ENCODE measurements at places on chromosomes 6 and 20.

DNA sequence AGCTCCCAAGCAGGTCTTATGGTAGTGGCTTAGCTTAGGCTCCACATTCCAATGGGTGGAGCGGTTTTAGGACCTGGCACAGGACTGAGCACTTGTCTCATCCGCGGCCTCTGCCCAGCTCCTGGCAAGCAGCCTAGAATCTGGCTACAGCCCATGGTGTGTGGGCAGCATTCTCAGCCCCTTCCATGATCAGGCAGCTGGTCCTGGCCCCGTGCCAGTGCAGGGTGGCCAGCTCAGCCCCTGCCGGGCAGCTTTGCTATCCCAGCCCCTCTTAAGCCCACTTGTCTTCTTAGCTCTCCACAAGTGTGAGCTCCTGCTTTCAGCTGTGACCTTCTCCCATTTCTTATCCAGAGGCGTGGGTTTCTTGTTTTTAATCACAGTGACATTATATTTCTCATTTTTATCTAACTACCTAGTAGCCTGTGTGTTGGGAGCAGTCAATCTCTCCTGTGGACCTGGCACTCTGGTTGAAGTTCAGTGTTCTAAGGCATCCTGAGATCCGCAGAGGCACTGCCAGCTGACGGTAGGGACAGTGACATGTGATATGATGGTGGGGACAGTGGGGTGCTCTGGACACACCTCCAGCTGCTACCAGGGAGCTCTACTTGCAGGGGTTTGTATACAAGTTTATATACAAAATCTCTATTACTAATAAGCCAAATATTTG, 119.9 kb upstream of the PRND start:
- DNase-seq: no peak

- DNase-seq: peak; percentile 42
These were observed 485 bp downstream of the TGIF2 start for GRCh38 chr20:36573798-36574365.

GRCh38 chr6:17116117-17116440, 14.2 kb downstream of the STMND1 start:
- no peak for DNase-seq

DNA sequence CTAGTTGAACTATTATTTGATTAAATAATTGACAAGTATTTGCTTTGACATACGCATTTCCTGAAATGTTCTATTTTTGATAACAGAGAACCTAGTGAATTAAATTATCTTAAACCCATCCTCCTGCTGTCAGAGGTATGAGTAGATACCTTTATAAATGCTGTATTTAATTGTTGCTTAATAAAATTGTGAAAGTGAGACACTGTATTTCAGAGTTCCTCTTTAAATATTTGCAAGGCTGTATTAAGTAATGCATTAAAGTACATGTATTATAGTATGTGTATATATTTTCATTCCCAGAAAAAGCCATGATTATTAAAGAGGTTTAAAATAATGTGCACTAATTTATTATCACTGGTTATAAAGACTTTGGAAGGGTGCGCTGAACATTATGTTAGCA, 483.8 kb downstream of the TFAP2B start:
- DNase-seq: no peak

GRCh38 chr6:107821591-107821990, 2.5 kb downstream of the SCML4 start:
- DNase-seq: no peak

- DNase-seq: peak; percentile 46
These were observed 365.8 kb upstream of the HSF2 start for GRCh38 chr6:122033564-122034181.

GRCh38 chr6:109102762-109103161, 7.5 kb downstream of the CEP57L1 start:
- DNase-seq: no peak

DNA sequence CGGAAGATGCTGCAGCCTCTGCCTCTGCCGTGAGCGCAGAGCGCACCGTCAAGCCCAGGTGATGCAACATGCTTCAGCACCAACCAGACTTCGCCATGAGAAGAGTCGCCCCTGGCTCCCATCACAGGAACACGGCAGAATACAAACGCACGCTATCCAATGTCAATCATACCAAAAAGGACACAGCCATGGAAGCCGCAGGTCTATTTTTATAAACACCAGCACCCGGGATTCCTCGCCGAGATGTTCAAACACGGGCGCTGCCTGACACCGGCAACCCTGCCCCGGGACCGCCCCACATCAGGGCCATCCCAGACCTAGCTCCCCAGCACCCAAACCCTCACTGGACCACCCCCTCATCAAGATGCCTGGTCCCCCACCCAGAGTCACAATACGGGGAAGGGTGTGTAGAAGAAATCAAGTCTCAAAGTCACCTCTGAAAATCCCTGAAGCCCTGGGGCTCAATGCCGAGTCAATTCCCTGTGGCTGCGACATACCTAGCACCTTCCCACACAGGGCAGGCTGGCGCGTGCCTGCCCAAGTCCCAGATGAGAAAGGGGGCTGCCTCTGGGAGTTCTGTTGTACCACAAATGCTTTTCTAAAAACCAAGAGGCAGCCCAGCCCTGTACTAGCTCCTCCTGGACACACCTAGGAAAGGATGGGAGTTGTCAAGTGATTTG, 17.9 kb downstream of the TAF4 start:
- no peak for DNase-seq

- no peak for DNase-seq
These were observed 120.5 kb downstream of the CD164 start for GRCh38 chr6:109261811-109262210.

- no peak for DNase-seq
These were observed 200.5 kb upstream of the CDYL start for GRCh38 chr6:4575714-4576113.

GRCh38 chr6:78554341-78554740, 313.0 kb upstream of the IRAK1BP1 start:
- DNase-seq: no peak

GRCh38 chr6:104860221-104860620, 502 bp upstream of the HACE1 start:
- DNase-seq: no peak

GRCh38 chr6:153121311-153121710, 9.8 kb downstream of the RGS17 start:
- no peak for DNase-seq

GRCh38 chr6:43803783-43804549, 34.0 kb downstream of the VEGFA start:
- DNase-seq: no peak

DNA sequence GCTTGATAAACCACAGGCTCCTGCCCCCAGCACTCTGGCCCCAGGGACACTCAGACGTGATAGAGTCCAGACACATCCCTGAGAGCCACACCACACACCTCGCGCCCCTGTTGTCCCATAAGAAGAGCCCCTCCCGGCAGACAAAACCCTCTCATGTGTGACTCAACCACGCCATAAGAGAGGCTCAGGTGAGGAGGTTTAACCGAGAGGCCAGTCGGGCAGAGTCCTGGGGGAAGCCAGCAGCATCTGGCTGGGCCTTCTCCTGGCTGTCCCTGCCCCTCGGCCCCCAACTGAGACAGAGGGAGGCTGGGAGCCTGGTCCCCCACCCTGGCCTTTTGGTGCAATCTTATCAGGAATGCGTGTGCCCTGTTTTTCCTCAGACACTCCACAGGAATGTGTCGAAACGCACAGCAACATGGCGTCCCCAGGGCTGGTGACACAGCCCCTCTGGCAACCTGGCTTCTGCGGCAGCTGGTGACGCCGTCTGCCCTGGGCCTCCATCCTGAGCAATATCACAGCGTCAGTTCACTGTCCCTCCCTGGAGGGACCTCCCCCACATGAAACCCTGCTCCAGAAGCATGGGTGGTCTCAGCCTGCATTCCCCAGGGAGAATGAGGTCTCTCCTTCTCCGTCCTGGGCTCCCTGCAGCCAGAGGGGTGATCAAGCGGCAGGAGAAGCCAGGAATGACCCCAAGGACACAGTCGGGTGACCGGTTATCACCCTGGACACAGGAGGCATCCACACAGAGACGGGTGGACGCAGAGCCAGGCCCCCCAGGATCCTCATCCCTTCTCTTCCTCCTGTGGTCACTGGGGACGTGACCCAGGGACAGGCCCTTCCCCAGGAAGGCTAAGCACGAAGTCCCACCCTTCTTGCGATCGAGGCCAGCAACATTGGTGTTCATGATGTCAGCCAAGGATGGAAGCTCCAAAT, 156.6 kb upstream of the AFDN start:
- no peak for DNase-seq

GRCh38 chr6:156782691-156783320, 5.6 kb downstream of the ARID1B start:
- DNase-seq: no peak

DNA sequence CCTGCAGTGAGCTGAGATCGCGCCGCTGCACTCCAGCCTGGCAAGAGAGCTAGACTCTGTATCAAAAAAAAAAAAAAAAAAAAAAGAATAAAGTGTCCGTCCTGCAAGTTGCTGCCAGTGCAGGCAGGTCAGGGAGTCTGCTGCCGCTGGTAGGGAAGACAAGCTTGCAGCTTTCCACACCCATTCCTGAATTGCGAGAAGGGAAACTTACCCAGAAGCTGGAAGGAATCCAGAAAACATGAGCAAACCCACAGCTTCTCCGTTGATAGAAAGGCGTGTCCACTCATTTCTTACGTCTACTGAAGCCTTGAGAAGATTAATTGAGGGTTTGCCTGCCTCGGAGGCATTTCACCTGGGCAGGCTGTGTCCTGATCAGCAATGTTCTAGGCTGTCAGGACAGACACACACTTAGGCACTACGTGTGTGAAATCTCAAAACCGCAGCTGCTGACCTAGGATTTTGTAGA, 61.6 kb upstream of the DSP start:
- DNase-seq: no peak

GRCh38 chr6:13284646-13285045, 43.7 kb downstream of the TBC1D7 start:
- DNase-seq: no peak

DNA sequence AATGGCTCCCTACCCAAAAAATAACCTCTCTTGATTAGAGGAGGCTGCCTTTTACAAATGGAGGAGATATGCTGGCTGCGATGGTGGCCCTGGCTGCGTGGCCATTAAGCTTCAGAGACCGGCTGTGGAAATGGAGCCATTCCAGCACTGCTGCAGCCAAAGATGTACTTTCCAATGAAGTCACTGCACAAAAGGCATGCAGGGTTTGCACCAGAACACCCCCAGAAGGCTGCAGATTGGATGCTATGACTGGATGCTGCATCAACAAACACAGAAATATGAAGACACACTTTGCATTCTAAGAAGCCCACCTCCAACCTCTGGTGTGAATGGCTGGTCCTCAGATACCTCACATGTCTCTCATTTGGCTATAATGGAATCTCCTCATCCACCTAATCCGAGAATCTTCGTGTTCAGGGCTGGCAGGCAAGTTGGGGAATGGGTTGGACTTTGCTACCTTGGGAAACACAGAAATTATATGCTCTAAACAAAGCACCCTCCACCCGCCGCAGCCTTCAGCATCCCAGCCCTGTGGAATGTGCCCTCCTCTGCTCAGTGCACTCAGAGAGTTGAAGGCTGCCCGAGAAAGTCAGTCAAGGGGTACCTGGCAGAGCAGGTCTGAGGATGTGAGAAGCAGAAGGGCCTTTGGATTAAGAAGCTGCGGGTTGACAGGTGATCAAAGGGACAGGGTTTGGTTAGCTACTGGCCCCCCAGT, 35.3 kb downstream of the APCDD1L start:
- DNase-seq: no peak

DNA sequence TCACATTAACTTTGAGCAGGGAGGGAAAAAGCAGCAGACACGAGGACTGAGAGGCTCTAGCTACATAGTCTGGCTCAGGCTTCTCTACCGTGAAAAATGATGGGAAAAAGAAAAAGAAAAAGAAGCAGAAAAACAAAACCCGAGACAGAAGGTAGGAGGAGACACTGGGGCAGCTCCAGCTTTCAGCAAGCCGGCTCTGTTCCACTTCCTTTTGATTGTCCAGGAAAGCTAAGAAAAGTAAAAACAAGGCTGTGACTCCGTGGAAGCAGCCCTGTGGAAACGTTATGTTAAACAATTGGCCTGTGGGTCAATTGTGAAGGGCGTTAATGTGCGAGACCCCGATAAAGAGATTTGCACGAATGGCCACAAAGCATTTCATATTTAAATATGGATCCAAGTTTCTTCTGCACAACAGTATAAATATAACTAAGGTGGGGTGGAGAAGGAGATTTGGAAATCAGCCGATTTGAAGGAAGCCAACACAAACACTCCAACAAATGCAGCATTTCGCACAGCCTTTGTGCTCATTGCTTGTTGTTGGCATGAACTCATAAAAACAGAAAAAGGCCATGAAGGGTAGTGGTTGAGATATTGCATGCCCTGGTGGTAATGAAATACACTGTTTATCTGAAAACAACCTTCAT, 236.9 kb upstream of the JAG1 start:
- DNase-seq: no peak

All from HuH-7 (cell line).